ENCODE measurements at places on chromosomes 2 and 18.

GRCh38 chr2:40043191-40043590 lies 264.1 kb upstream of the THUMPD2 start:
- DNase-seq: no peak

DNA sequence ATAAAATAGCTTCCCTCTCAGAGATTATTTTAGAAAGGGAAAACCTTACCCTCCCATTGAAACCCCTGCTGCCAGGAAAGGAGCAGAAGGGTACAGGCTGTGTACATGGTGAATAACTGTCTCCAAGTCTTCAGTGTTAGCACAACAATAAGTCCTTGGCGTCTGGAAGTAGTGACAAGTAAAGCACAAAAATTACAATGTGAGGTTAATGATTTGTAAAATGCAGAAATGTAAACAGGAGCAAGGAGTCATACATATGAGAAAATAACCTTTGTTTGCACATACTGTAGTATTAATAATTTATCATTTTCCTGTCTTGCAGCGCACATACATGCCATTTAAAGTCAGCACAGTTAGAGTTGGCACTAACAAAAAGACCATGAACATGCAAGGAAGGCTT lies 40.5 kb downstream of the ABHD3 start:
- DNase-seq: no peak

GRCh38 chr2:69625078-69625795 lies 18.3 kb downstream of the AAK1 start:
- no peak for DNase-seq

DNA sequence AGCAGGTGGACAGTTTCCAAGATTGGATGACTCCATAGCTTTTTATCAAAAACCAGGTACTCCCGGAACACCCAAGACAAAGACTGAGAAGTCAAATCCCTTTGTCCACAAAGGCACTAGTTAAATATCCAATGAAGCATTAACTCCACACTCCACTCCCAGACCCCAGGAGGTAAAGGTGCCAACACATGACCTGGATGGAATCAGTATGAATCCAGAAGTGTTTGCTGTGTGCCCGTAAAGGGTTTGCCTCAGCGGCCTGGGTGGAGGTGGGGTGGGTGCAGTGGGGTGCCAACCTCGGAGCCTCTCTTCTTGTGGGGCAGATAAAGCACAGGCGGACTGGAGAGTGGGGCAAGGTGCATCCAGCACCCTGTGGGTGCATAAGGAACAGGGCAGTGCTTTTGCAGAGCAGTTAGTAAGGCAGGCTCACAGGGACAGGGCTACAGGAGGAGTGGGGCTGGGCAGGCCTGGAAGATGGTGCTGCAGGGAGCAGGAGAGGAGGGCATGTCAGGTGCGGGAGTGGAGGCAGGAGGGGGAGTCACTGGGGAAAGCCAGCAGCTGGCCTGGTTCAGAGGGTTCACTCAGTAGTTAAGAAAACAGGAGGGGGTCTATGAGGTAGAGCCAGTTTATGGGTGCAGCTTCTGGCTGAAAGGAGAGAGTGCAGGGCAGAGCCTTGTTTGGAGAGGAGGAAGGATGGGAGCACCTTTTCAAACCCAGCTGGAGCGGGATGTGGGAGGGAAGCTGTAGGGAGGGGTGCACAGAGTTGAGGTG lies 208.4 kb upstream of the SMAD2 start:
- no peak for DNase-seq

DNA sequence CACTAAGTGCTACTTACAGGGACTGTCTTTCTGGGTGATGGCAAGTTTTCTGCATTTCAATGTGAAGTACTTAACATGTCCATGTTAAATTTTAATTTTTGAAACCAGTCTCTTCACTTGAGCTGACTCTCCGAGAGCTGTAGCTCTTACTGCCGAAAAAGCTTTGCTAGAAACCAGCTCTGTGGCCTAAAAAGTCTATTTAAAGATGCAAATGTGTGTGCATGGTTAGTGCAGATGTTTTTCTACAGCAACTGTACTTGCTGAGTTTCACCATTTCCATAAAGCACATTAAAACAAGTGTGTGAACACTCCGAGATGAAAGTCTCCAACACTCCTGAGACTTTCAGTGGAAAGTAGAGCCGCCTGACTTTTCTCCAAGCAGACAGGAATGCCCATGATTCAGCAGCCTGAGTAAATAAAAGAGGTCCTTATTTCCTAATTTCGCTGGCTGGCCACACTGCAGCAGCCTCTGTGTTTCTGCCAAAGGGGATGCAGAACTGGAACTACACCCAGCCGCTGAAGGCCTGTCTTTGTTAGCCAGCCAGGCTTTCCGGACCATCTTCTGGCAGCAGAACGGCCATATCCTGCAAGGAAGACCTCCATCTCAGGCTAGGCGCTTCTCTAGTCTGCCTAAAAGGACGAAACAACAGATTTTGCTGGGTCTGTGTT lies 121.2 kb downstream of the ZNF521 start:
- no peak for DNase-seq

Measured in activated gamma-delta T cell treated with Interleukin-2 at 50 U/mL for 16 hours (primary cell).